ENCODE measurements at places on chromosomes 12 and 14. TPM values are rescaled to one million over a fixed set of nuclear protein-coding genes. Genes with fewer than 3 reads are reported as not detected.

- no peak for DNase-seq
Measured at GRCh38 chr12:2302711-2303580, 250.2 kb downstream of the CACNA1C start.

GRCh38 chr12:110012137-110012536, 12.9 kb downstream of the ANKRD13A start:
- no peak for DNase-seq

GRCh38 chr14:102870994-102871831, 51.2 kb upstream of the AMN start:
- DNase-seq: no peak

The BDKRB1 gene
- not detected for total RNA-seq

Data from NCI-H460 (cell line).